CD4-positive, alpha-beta T cell (primary cell): ENCODE measurements at places on chromosomes 16 and 17. TPM values are rescaled to one million over a fixed set of nuclear protein-coding genes. Genes with fewer than 3 reads are reported as not detected.

DNA sequence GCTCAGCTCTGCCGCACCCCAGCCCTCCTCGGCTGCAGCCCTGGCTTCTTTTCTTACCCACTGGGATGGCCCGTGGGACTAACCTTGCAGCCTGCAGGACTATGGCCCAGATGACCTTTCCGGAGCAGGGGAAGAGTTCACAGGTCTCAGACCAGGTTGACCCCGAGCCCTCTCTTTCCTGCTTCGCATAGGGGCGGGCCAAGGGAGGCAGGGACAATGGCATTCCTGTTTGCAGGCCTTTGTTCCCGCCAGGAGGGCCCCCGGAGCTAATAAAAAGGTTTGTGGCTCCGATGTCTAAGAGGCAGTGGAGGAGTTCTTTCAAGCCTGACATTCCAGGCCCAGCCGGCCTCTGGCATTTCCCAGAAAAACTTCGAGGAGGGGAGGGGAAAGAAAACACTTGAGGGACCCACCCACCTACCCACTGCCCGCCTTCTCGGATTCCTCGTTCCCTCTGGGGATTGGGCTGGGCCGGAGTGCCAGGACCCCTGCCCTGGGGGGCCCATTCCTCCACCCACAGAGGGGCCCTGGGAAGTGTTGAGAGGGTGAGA lies 5.8 kb upstream of the SOCS3 start:
- H3K27me3 ChIP-seq = peaks cover 2% of the 10 kb centered on the region
- peaks cover 11% of the 10 kb centered on the region for H3K4me1 ChIP-seq
- DNase-seq = no peak
- no peak overlapping the region for H3K27ac ChIP-seq
- no peaks in the 10 kb centered on the region for H3K36me3 ChIP-seq

DNA sequence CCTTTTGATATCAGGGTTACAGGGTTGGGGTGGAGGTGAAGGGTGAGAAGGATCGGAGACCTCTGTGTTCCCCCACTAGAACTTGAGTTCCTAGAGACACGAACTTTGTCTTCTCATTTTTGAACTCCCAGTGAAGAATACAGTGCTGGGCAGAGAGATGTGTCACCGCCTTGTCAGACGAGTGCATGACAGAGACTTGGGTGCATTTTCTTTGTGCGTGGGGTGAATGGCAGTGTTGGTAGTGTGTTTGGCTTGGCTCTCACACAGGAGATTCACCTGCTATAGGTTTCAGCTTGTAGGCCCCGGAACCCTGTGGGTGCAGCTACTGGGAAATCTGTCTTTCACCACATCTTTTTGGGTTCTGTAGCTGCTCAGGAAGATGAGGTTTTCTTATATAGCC lies 40.0 kb upstream of the CCR7 start:
- peak overlapping the region; percentile 90 for H3K27ac ChIP-seq
- peak; percentile 76 for DNase-seq
- no peaks in the 10 kb centered on the region for H3K36me3 ChIP-seq
- H3K4me3 ChIP-seq = peak overlapping the region; percentile 14

The MYCBPAP gene
- total RNA-seq = 1.5 TPM

GRCh38 chr16:83143788-83144187 lies 517.0 kb downstream of the CDH13 start:
- H3K27me3 ChIP-seq = peaks cover 4% of the 10 kb centered on the region
- no peaks in the 10 kb centered on the region for H3K36me3 ChIP-seq
- H3K4me1 ChIP-seq = no peaks in the 10 kb centered on the region
- DNase-seq = no peak
- H3K4me3 ChIP-seq = no peak overlapping the region

DNA sequence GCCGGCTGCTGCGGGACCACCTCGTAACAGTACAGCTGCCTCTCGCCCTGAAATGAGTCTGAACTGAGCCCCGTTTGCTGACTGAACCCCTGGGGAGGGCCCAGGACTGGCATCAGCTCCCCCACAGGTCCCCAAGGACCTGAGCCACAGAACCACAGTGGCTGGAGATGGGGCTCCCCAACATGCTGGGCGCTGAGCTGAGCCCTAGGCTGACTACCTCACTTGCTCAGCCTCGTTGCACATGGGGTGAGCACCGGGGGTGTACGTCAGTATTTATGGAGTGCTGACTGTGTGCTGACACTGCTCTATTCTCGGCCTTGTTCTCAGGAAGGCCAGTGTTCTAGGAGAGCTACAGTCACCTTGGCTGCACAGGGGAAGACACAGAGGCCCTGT lies 6.6 kb upstream of the VASN start:
- H3K36me3 ChIP-seq = peaks cover 75% of the 10 kb centered on the region
- H3K27ac ChIP-seq = no peak overlapping the region
- H3K4me3 ChIP-seq = no peak overlapping the region
- peaks cover 3% of the 10 kb centered on the region for H3K4me1 ChIP-seq
- no peak for DNase-seq

GRCh38 chr16:81837312-81837751 lies 58.2 kb downstream of the PLCG2 start:
- DNase-seq = no peak
- no peaks in the 10 kb centered on the region for H3K27me3 ChIP-seq
- no peaks in the 10 kb centered on the region for H3K36me3 ChIP-seq
- peaks cover 5% of the 10 kb centered on the region for H3K4me1 ChIP-seq

The KANSL1 gene
- 122 TPM for total RNA-seq

The TEKT5 gene
- total RNA-seq = not detected

The CHRNE gene
- 3.7 TPM for total RNA-seq

- no peak overlapping the region for H3K4me3 ChIP-seq
- H3K4me1 ChIP-seq = no peaks in the 10 kb centered on the region
- H3K27ac ChIP-seq = no peak overlapping the region
- no peak for DNase-seq
- no peaks in the 10 kb centered on the region for H3K27me3 ChIP-seq
Observed at GRCh38 chr17:31329221-31329620, 7.8 kb upstream of the EVI2A start.

The TMED6 gene
- 2.1 TPM for total RNA-seq

DNA sequence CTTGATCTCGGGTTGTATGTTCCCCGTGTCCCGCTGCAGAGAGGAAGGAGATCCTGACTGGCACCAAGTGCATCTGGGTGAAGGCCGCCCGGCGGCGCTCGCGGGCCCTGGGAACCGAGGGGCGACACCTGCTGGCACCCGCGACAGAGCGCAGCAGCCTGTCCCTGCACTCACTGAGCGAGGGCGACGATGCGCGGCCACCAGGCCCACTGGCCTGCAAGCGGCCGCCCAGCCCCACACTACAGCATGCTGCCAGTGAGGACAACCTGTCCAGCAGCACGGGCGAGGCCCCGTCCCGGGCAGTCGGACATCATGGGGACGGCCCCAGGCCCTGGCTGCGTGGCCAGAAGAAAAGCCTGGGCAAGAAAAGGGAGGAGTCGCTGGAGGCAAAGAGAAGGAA lies 7.5 kb downstream of the BTBD17 start:
- no peak overlapping the region for H3K4me3 ChIP-seq
- H3K27me3 ChIP-seq = peaks cover 54% of the 10 kb centered on the region
- peaks cover 26% of the 10 kb centered on the region for H3K4me1 ChIP-seq
- H3K36me3 ChIP-seq = no peaks in the 10 kb centered on the region
- no peak overlapping the region for H3K27ac ChIP-seq

The CDH3 gene
- 0.22 TPM for total RNA-seq

DNA sequence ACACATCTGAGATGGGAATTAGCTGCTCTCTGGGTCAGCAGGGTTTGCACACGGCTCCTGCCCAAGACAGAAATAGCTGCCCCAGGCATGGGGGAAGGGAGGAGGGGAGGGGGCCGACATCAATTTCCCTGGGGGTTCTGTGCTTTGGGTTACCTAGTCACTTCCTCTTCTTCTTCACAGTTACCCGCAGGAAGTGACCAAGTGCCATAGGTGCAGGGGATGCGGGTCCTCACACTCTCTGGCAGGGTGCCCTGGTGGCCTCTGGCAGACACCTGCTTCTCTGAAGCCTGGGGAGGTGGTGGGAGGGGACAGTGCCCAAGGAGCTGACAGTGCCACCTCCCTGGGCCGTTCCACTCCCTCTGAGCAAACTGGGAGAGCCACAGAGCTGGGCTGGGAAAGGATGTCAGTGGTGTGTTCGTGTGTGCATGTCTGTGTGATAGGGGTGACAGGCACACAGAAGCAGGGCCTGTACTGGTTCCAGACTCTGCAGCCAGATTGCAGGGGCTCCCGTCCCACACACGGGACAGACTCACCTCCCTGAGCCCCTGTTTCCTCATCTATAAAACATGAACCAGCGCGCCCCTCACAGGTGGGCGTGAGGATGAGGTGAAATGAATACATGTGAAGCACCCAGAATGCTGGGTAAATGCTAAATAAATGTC lies 18.2 kb downstream of the SCN4A start:
- H3K4me3 ChIP-seq = no peak overlapping the region
- peaks cover 24% of the 10 kb centered on the region for H3K4me1 ChIP-seq
- peak overlapping the region; percentile 44 for H3K27ac ChIP-seq
- H3K27me3 ChIP-seq = no peaks in the 10 kb centered on the region
- DNase-seq = peak; percentile 33

GRCh38 chr16:47480410-47480809 lies 19.3 kb downstream of the PHKB start:
- H3K4me3 ChIP-seq = no peak overlapping the region
- no peak overlapping the region for H3K27ac ChIP-seq
- H3K4me1 ChIP-seq = no peaks in the 10 kb centered on the region
- H3K36me3 ChIP-seq = no peaks in the 10 kb centered on the region
- no peak for DNase-seq

GRCh38 chr16:11389631-11390565 lies 44.6 kb downstream of the RMI2 start:
- DNase-seq = no peak
- H3K4me3 ChIP-seq = no peak overlapping the region
- H3K4me1 ChIP-seq = no peaks in the 10 kb centered on the region
- H3K27me3 ChIP-seq = no peaks in the 10 kb centered on the region
- no peaks in the 10 kb centered on the region for H3K36me3 ChIP-seq
- H3K27ac ChIP-seq = no peak overlapping the region

DNA sequence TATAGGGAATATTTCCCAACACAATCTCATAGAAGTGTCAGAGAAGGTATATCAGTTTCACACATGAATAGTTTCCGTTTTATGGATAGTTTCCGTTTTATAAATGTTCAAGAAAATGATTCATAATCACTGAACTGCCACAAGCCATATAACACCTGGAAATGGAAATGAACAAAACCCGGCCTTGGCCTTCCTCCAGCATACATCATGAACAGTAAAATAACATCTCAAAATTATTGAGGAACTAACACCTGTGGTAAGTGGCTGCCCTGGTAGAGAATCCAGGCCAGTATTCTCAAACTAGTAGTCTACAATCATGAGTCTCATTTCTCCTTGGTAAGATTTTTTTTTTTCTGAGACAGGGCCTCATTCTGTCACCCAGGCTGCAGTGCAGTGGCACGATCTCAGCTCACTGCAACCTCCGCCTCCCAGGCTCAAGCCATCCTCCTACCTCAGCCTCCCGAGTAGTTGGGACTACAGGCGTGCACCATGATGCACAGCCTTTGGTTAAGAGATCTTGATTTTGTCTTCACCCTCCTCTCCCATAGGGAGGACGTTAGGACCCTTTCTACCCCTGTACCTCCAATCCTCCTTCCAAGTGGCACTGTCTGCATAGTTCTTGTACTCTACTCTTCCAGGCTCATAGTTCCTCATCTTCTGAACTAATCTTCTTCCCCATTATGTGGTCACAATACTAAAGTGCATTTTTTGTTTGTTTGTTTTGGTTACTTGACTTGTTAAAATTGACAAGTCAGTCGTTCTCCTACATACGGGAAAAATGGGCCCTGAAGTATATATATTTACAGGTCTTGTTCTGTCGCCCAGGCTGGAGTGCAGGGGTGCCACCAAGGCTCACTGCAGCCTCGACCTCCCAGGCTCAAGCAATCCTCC lies 15.0 kb upstream of the RGS9 start:
- H3K27me3 ChIP-seq = no peaks in the 10 kb centered on the region
- no peak for DNase-seq

The KREMEN2 gene
- total RNA-seq = not detected

- DNase-seq = no peak
- peaks cover 58% of the 10 kb centered on the region for H3K36me3 ChIP-seq
- H3K27ac ChIP-seq = no peak overlapping the region
- H3K4me1 ChIP-seq = no peaks in the 10 kb centered on the region
Observed at GRCh38 chr17:61972311-61972710, 44.5 kb upstream of the INTS2 start.

GRCh38 chr16:28067604-28068379 lies 4.3 kb upstream of the GSG1L start:
- no peaks in the 10 kb centered on the region for H3K4me1 ChIP-seq
- no peak overlapping the region for H3K4me3 ChIP-seq
- H3K27me3 ChIP-seq = peaks cover 7% of the 10 kb centered on the region
- H3K27ac ChIP-seq = no peak overlapping the region
- H3K36me3 ChIP-seq = no peaks in the 10 kb centered on the region

DNA sequence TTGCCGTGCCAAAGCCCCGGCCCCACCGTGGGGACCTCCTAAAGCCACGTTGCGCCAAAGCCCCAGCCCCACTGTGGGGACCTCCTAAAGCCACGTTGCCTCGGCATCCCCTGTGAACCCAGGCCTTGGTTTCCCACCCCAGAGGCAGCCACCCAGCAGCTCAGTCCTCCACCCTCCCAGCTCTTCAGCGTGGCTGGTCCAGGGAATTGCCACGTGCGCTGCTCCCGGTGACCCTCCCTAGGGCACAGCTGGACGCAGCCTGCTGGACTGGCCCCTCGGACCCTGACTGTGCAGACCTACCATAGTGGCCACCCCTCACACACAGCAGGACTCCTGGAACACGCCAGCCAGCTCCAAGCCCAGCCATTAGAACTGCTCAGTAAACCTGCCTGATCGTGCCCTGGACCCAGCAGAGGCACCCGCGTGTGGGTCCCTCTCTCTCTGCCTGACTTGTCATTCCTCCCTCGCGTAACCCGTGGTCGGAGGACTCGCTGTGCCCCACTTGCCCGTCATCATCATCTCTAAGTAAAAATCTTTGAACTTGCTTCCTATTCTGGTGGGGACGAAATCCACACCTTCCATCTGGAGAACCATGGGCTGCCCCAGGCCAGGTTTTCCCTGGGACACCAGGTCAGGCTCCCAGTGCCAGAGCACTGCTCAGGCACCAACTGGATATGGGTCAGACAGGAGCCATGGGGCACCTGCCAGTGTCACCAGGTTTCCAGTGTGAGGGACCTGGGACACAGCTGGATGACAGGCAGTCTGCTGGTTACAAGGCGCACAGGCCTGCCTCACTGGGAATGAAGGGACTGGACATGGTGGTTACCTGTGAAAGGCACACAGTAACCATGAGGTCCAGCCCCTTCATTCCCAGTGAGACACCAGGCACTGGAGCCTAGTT lies 5.6 kb downstream of the CIAO3 start:
- no peak for DNase-seq
- H3K36me3 ChIP-seq = peaks cover 54% of the 10 kb centered on the region
- no peak overlapping the region for H3K4me3 ChIP-seq
- H3K27me3 ChIP-seq = no peaks in the 10 kb centered on the region
- peaks cover 9% of the 10 kb centered on the region for H3K4me1 ChIP-seq
- H3K27ac ChIP-seq = no peak overlapping the region
